Esophagus squamous epithelium (tissue), 5 donors: ENCODE measurements at places on chromosomes 2 and 18. TPM values are rescaled to one million over a fixed set of nuclear protein-coding genes. Genes with fewer than 3 reads are reported as not detected.

GRCh38 chr2:232473467-232473890, 14.2 kb downstream of the ECEL1 start:
- no peaks in the 10 kb centered on the region for H3K36me3 ChIP-seq
- no peak overlapping the region for H3K27ac ChIP-seq
- DNase-seq: no peak
- H3K4me1 ChIP-seq: no peaks in the 10 kb centered on the region

DNA sequence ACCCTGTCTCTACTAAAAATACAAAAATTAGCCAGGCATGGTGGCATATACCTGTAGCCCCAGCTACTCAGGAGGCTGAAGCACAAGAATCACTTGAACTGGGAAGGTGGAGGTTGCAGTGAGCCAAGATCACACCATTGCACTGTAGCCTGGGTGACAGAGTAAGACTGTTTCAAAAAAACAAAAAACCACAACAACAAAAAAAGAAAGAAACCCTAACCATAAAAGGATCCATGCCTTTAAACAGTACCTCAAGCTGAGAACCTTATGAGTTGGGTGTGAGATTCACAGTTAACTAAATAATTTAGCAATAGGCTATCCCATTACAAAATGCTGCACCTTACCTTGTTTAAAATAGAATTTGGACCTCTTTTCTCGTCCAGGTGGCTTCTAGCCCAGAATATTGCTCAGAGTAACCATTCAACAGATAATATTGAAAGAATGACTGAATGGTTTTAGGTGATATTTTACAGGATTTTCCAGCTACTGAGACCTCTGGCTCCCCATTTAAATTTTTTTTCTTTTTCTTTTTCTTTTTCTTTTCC, 6.4 kb downstream of the DPYSL5 start:
- no peak for DNase-seq
- peaks cover 9% of the 10 kb centered on the region for H3K4me1 ChIP-seq
- H3K27me3 ChIP-seq: peaks cover 13% of the 10 kb centered on the region
- no peak overlapping the region for H3K4me3 ChIP-seq

- no peaks in the 10 kb centered on the region for H3K27me3 ChIP-seq
- peaks cover 8% of the 10 kb centered on the region for H3K4me1 ChIP-seq
- no peak for DNase-seq
- no peak overlapping the region for H3K4me3 ChIP-seq
- H3K27ac ChIP-seq: no peak overlapping the region
These were observed 78.7 kb downstream of the ICOS start for GRCh38 chr2:204015118-204015843.

- no peak overlapping the region for H3K4me3 ChIP-seq
- no peaks in the 10 kb centered on the region for H3K27me3 ChIP-seq
- H3K36me3 ChIP-seq: no peaks in the 10 kb centered on the region
- H3K4me1 ChIP-seq: no peaks in the 10 kb centered on the region
- DNase-seq: peak; percentile 6
- no peak overlapping the region for H3K27ac ChIP-seq
These were observed 147.0 kb upstream of the KLHL14 start for GRCh38 chr18:32919799-32920198.

GRCh38 chr2:202147775-202148174, 74.7 kb downstream of the KIAA2012 start:
- no peaks in the 10 kb centered on the region for H3K36me3 ChIP-seq
- peaks cover 26% of the 10 kb centered on the region for H3K4me1 ChIP-seq
- H3K4me3 ChIP-seq: no peak overlapping the region
- no peaks in the 10 kb centered on the region for H3K27me3 ChIP-seq

- DNase-seq: no peak
- no peak overlapping the region for H3K4me3 ChIP-seq
- H3K36me3 ChIP-seq: no peaks in the 10 kb centered on the region
- H3K27ac ChIP-seq: peak overlapping the region; percentile 19
- no peaks in the 10 kb centered on the region for H3K27me3 ChIP-seq
These were observed 15.9 kb upstream of the POMC start for GRCh38 chr2:25184254-25184653.

GRCh38 chr2:203569677-203570316, 34.7 kb upstream of the RAPH1 start:
- DNase-seq: no peak
- H3K27ac ChIP-seq: no peak overlapping the region
- no peaks in the 10 kb centered on the region for H3K36me3 ChIP-seq
- no peak overlapping the region for H3K4me3 ChIP-seq
- H3K4me1 ChIP-seq: peaks cover 7% of the 10 kb centered on the region

DNA sequence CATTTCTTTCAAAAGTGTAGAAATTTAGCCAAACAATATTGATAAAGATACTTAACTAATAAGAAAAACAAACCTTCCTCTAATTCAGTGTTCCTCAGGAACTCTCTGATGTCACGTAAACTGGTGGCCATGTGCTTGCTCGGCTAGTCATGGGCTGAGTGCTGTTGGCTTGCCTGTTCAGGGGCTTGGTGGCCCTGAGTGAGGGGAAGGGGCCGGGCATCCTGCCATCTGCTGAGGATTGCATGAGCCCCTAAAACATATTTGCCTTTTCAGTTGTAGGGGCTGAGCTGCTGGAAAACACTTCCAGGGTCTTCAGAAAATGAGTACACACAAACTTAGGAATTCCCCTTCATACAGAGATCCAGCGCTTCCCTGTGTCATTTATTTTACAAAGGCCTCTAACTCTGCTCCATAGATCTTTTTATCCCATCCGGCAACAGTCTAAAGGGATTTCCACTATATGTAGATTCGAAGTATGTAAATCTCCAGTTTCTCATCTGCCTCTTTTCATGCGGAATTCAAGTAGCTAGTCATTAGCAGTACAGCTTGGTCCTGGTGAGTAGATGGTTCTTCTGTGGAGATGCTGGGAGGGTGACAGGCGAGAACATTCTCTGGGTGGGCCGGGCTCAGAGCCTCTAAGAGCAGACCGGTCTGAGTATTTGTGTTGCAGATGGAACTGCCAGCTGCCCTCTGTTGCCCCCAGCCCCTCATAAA, 20.1 kb upstream of the NFATC1 start:
- no peak for DNase-seq
- no peaks in the 10 kb centered on the region for H3K36me3 ChIP-seq
- no peak overlapping the region for H3K4me3 ChIP-seq
- no peaks in the 10 kb centered on the region for H3K27me3 ChIP-seq

DNA sequence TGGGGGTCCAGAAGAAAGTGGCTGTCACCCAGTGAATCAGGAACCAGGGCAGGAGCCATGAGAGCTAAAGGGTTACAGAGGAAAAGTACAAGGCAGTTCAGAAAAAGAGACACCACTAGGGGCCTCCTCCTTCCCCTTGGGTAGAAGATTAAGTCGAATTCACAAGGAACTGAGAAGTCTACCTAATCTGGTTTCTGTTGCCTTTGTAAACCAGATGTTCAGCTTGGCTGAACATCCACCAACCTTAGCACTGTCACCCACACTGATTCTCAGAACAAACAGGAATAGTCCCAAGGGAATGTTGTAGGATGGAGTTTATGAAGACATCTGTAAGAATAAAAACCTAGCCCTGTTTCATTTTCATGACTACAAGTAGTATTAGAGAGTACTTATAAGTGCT, 90.4 kb upstream of the NOSTRIN start:
- no peak overlapping the region for H3K4me3 ChIP-seq
- no peaks in the 10 kb centered on the region for H3K4me1 ChIP-seq
- H3K36me3 ChIP-seq: peaks cover 15% of the 10 kb centered on the region
- no peak for DNase-seq
- H3K27me3 ChIP-seq: no peaks in the 10 kb centered on the region

MRO gene
- total RNA-seq: 0.83 TPM

CETN1 gene
- not detected for total RNA-seq

BIN1 gene
- 23.3 TPM for total RNA-seq
